ENCODE measurements at places on chromosomes 4 and X.

DNA sequence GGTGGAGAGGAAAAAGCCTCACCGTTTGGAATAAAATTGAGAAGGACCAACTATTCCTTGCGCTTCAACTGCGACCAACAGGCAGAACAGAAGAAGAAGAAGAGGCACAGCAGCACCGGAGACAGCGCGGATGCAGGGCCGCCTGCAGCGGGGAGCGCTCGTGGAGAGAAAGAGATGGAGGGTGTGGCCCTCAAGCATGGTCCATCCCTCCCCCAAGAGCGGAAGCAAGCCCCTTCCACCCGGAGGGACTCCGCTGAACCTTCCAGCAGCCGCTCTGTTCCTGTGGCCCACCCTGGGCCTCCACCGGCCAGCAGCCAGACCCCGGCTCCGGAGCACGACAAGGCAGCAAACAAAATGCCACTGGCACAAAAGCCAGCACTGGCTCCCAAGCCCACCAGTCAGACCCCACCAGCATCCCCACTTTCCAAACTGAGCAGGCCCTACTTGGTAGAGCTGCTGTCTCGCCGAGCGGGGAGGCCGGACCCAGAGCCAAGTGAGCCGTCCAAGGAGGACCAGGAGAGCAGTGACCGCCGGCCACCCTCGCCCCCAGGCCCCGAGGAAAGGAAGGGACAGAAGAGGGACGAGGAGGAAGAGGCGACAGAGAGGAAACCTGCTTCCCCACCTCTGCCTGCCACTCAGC, 71.2 kb downstream of the AASDH start:
- no peak for DNase-seq

- no peak for DNase-seq
These were observed 18.4 kb upstream of the CC2D2A start for GRCh38 chr4:15451181-15451865.

- DNase-seq = no peak
These were observed 516.3 kb downstream of the ZIC3 start for GRCh38 chrX:138082251-138082650.

DNA sequence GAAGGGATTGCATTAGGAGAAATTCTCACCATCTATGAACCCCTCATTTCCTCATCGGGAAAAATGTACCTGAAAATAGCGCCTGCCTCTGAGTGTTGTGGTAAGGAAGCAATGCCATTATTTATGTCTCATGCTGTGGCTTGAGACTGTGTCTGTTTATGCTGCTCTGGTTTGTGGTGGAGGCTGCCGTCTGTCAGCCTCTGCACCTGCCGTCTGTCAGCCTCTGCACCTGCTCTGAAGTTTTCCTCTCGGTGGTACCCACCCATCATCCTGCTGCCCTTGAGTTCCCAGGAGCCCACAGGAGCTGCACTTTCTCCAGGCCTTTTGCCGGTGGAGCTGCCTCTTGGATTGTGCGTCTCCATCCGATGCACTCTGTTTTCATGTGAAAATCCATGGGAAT, 68.5 kb upstream of the PPP2R3B start:
- no peak for DNase-seq

GRCh38 chr4:143667461-143667860, 33.0 kb downstream of the FREM3 start:
- DNase-seq = no peak

DNA sequence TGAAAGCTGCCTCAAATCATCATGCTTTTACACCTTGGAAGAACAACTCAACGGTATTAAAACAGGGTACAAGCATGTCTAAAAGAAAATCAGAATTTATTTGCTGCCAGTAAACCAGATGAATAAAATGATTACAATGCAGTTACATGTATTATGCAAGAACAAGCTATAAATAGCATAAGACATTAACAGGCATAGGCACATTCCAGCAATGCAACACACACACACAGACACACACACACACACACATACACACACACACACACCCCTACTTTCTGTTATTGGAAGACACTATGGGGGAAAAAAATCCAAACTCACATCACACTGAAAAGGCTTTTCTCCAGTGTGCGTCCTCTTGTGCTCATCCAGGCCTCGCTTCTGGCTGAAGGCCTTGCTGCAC, 212.5 kb downstream of the PRDM5 start:
- no peak for DNase-seq
